ENCODE measurements at places on chromosomes 5 and 9. TPM values are rescaled to one million over a fixed set of nuclear protein-coding genes. Genes with fewer than 3 reads are reported as not detected.

GRCh38 chr5:149442563-149443182 is 63.6 kb upstream of the IL17B start:
- no peaks in the 10 kb centered on the region for H3K36me3 ChIP-seq
- no peak overlapping the region for H3K27ac ChIP-seq
- H3K4me1 ChIP-seq, result peaks cover 20% of the 10 kb centered on the region
- H3K4me3 ChIP-seq, result no peak overlapping the region
- no peaks in the 10 kb centered on the region for H3K27me3 ChIP-seq

The ZFP2 gene
- 0.35 TPM for total RNA-seq

DNA sequence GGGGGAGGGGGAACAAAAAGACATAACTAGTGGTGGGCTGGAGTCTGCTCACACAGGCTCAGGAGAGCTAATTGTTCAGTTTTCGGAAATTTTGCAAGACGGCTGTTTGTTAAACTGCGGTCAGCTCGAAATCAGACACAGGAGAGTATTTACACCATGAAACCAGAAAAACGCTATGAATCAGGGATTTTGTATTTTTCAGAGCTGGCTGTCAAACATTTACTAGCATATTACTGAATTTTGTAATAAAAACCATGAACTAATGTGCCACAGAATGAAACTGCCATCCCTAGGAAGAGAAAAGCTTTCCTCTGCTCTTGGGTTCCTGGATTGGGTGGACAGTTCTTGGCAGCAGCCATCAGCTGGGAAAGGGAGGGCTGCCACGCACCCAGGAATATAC is 45.3 kb downstream of the TRPM3 start:
- ATAC-seq, result no peak
- peaks cover 3% of the 10 kb centered on the region for H3K27me3 ChIP-seq
- no peak overlapping the region for H3K4me3 ChIP-seq
- no peak overlapping the region for H3K27ac ChIP-seq
- no peaks in the 10 kb centered on the region for H3K36me3 ChIP-seq

The TEX48 gene
- total RNA-seq, result 0.67 TPM

The ZNF618 gene
- 0.04 TPM for total RNA-seq

- no peak overlapping the region for H3K4me3 ChIP-seq
- no peak overlapping the region for H3K27ac ChIP-seq
- H3K27me3 ChIP-seq, result peaks cover 7% of the 10 kb centered on the region
- no peaks in the 10 kb centered on the region for H3K4me1 ChIP-seq
- no peak for ATAC-seq
Measured at GRCh38 chr9:14159440-14160216, 154.3 kb downstream of the NFIB start.

- H3K4me1 ChIP-seq, result peaks cover 34% of the 10 kb centered on the region
- no peaks in the 10 kb centered on the region for H3K27me3 ChIP-seq
- H3K36me3 ChIP-seq, result peaks cover 20% of the 10 kb centered on the region
- H3K4me3 ChIP-seq, result no peak overlapping the region
Measured at GRCh38 chr5:39055768-39056398, 18.3 kb downstream of the RICTOR start.

DNA sequence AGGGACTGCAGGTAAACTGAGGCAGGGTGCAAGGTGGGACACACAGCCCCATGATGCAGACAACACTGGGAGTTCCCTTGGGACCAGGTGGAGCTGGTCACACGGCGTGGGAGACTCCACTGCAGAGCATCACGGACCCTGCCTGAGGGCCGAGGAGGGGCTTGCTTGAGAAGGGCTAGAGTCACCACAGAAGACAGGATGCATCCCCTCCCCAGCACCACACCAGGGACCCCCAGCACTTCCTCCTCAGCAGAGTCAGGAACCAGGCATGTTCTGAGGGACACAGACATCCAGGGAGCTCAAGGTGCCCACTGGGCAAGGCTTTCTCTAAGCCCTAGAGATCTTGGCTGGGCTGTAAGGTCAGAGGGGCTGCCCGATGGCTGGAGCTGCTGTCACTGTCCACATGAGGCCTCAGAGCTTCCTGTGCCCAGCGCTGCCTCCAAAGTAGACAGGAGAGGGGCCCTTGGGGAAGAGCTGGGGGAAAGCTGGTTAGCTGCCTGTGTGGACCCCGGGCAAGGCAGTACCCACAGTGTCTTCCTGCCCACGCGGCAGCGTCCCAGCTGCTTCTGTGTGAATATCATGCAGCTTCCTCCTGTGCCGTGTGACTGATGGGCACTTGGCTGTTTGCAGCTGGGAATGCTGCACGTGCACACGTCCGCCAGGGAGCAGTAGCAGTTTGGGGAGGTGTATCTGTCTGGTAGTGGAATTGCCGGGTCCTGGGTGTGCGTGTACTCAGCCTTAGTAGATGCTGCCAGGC is 176.6 kb downstream of the CACNA1B start:
- ATAC-seq, result no peak
- no peak overlapping the region for H3K4me3 ChIP-seq
- H3K27me3 ChIP-seq, result peaks cover 12% of the 10 kb centered on the region
- H3K36me3 ChIP-seq, result no peaks in the 10 kb centered on the region
- peak overlapping the region; percentile 28 for H3K27ac ChIP-seq

GRCh38 chr9:109158651-109159050 is 8.4 kb downstream of the FRRS1L start:
- no peaks in the 10 kb centered on the region for H3K36me3 ChIP-seq
- peaks cover 13% of the 10 kb centered on the region for H3K27me3 ChIP-seq

The TAF1L gene
- total RNA-seq, result 0.06 TPM

- H3K27me3 ChIP-seq, result peaks cover 7% of the 10 kb centered on the region
- H3K4me3 ChIP-seq, result no peak overlapping the region
- no peaks in the 10 kb centered on the region for H3K4me1 ChIP-seq
- H3K27ac ChIP-seq, result no peak overlapping the region
Measured at GRCh38 chr5:83509540-83509939, 38.0 kb downstream of the VCAN start.

DNA sequence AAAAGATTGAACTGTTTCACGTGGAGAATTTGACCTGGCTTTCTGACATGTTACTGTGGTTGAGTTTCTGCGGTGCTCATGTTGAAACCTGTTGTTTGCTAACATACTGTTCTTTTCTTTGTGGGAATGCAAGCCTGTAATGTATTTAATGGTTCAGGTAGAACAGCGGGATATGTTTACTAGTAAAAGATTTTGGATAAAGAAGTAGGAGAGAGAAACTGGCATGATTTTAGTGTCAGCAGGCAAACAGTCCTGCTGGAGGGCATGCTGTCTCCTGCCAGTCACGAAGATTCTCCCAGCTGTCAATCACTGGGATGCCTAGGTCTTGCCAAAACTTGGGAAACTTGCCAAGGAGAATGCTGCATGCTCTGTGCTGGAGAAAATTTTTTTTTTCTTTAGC is 263.5 kb downstream of the TAF11L14 start:
- H3K36me3 ChIP-seq, result no peaks in the 10 kb centered on the region
- ATAC-seq, result no peak
- H3K4me1 ChIP-seq, result no peaks in the 10 kb centered on the region
- no peak overlapping the region for H3K4me3 ChIP-seq
- H3K27me3 ChIP-seq, result no peaks in the 10 kb centered on the region

All from activated T-helper 17 cell treated with anti-CD3 and anti-CD28 coated beads, Interleukin-2, amount 50 U/mL, for 72 hours (primary cell).